ENCODE measurements at places on chromosomes 5 and 9.

GRCh38 chr5:86679949-86680348 lies 62.2 kb downstream of the COX7C start:
- no peak for DNase-seq

DNA sequence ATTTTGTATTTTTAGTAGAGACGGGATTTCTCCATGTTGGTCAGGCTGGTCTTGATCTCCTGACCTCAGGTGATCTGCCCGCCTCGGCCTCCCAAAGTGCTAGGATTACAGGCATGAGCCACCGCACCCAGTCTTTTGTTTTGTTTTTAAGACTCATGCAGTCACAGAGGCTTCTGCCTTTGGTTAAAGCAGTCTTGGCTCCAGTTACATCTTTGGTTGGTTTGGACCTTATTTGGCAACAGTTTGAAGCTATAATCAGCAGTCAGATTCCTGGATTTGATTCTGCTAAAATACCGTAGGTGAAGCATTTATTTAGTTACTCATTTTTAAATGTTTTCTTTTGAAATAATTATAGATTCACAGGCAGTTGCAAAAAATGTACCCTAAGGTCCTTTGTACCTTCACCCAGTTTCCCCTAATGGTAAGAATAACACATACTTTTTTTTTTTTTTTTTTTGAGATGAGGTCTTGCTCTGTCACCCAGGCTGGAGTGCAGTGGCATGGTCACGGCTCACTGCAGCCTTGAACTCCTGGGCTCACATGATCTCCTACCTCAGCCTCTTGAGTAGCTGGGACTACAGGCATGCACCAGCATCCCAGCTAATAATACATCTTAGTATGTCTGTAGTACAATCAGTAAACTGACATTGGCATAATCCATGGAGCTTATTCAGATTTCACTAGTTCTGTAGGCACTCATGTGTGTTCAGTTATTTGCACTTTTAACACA lies 15.7 kb downstream of the USP20 start:
- DNase-seq, result no peak

- DNase-seq, result no peak
Observed at GRCh38 chr5:106940301-106940846, 730.4 kb downstream of the EFNA5 start.

DNA sequence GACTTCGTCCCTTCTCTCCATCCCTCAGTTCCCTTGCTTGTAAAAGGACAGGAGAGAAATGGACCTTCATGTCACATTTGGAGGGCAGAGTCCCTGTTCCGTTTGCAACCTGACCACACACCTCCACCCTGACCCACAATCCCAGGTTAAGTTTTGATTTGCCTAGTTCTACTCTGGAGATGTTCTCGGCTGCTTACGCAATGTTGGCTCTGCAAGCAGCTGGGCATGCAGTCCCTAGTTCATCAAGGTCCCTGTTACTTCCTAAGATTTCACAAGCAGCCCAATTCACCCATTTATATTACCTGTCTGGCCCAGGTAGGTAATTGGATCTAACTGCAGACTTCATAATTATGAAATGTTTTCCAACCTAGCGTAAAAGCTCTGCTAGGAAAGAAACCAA lies 28.8 kb downstream of the SLIT3 start:
- no peak for DNase-seq

DNA sequence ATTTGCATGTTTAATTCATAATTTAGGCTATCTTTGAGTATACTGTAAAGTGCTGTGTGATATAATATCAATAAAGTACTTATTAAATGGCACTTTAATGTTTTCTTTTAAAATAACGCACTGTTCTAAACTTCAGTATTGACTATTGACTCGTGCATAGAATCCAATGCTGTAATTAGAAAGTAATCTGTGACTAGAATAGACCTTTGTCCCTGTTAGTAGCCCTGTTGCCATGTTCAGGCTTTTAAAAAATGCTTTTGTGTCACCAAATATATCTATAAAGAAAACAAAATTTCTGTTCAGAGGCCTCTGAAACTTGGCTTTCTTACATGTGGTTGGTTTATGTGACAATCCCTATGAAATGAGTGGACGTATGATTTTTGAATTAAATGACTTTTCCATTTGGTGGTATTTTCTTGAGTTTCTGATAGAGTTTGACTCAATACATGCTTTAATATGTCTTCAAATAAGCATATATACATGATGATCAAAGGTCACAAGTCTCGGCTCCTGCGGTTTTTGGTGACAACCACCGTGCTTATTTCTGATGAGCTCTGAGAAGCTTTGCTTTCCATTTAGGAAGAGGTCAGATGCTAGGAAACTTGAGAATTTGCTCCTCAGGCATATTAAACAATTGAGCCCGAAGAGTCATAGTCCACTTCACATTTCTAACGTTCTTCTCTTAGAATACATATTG lies 174.7 kb downstream of the NR3C1 start:
- DNase-seq, result no peak

- DNase-seq, result no peak
Observed at GRCh38 chr9:126164796-126165525, 161.7 kb upstream of the MVB12B start.

DNA sequence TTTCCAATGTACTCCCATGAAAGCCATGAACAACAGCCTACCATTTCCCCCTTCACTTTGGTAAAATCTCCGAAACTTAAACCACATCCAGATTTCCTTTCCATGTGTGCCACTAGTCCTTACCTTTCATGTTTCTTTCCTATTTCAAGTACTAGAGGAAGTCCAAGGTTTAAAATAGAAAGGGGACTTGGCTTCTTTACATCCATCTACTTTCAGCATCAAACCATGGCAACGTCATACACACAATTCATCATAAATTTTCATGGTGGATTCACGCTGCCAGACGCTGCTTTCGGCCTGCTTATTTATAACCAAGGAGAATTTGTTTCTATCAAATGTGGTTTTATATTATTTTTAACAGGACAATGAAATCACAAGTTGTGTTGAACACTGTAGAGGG lies 58.7 kb upstream of the ZNF622 start:
- DNase-seq, result no peak

- peak; percentile 5 for DNase-seq
Observed at GRCh38 chr5:88833371-88834130, 49.4 kb downstream of the MEF2C start.

DNA sequence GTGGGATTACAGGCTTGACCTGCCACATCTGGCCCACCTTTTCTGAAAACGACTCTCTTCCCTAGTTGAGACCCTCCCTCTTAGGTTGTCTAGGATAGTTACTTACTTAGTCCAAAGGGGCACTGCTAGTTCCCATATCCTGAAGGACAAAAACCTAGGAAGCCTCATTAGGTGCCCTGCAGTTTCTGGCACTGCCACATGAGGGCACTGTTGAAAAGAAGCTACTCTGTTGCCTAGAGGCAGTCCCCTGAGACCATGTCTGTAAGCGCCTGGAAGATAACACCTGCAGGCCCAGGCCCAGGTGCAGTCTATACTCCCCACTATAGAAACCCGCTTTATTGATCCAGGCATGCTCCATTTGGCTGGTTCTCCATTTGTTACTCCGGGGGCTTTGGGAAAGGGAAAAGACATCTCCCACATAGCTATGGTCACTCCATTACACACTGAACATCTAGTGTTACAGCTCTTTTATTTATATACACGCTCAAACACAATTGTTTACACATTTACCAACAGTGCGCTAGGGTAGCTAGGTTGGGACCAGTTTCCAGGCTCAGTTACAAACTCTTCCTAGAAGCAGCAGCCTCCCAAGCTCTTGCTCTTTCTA lies 73.4 kb upstream of the PPARGC1B start:
- DNase-seq, result no peak

GRCh38 chr9:105751761-105752160 lies 57.4 kb downstream of the TMEM38B start:
- DNase-seq, result no peak

DNA sequence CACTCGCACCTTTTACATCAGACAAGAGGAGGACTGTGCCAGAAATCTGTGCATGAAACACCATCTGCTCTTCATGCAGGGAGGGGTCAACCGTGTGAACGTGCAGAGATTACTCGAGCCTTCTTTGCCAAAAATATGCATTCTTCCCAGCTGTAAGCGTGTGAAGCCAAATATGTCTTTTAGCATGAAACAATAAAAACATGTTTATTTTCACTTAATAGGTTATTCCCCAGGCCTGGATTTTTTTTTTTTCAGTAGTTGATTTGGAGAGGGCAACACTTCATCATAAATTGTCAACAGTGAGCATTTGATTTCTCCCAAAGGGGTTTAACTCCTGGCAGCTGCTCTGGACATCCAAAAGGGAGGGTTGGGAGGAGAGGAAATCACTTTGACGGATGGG lies 23.8 kb downstream of the PLAC8L1 start:
- DNase-seq, result no peak

- no peak for DNase-seq
Observed at GRCh38 chr5:173670130-173670651, 53.7 kb upstream of the BOD1 start.

GRCh38 chr9:126854734-126855133 lies 5.7 kb upstream of the ZBTB34 start:
- no peak for DNase-seq

GRCh38 chr5:133049726-133050048 lies 2.1 kb upstream of the HSPA4 start:
- DNase-seq, result no peak

Measured in activated CD8-positive, alpha-beta memory T cell treated with anti-CD3 and anti-CD28 coated beads for 1 hour (primary cell).